ENCODE measurements at places on chromosomes 1 and 21.
A peak's percentile ranks its signal among the peaks of the same experiment; 100 is the strongest.

GRCh38 chr1:201175820-201176500 lies 14.7 kb upstream of the IGFN1 start:
- H3K36me3 ChIP-seq = no peaks in the 10 kb centered on the region
- peaks cover 13% of the 10 kb centered on the region for H3K27me3 ChIP-seq
- no peak overlapping the region for H3K4me3 ChIP-seq
- no peak for DNase-seq
- H3K27ac ChIP-seq = no peak overlapping the region
- 0 out of 2 replicates have a peak, but pooled peaks cover 2% of the 10 kb centered on the region for H3K4me1 ChIP-seq

DNA sequence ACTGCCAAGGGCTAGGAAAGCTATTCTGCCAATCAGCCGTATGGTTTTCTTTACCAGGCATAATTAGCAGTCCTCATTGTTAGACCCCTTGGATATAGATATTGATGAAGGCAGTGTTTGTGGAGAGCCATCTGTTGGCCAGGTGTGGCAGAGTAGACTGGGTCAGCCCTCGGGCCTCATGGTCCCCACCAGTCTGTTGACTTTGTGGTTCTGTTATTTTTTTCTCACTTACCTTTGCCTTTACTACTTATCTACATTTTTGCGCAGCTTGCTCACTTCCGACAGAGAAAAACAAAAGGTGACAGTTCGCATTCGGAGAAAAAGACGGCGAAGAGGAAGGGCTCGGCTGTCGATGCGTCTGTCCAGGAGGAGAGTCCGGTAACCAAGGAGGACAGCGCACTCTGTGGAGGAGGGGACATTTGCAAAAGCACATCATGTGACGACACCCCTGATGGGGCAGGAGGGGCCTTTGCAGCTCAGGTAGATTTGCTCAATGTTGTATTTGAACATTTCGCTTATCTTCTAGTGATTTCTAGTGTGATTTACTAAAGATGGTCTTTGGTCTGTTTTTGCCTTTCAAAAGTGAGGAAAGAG lies 2.3 kb downstream of the PCNT start:
- DNase-seq = no peak
- H3K4me1 ChIP-seq = peaks cover 9% of the 10 kb centered on the region
- no peak overlapping the region for H3K4me3 ChIP-seq
- no peak overlapping the region for H3K27ac ChIP-seq
- H3K36me3 ChIP-seq = peaks cover 9% of the 10 kb centered on the region

DNA sequence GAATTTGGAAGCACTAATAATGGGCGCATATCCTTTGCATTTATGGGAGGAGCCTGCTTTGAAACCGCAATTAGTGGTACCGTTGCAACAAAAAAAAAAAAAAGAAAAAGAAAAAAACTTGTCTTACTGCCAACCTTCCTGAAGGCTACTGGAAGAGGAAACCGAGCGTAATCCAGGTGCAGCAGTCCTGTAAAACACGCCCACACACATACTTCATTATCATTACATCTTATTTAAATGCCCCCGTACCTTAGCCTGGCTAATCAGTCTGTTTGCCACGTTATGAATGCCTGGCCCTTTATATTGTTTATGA lies 686 bp upstream of the ZNF281 start:
- H3K27me3 ChIP-seq = no peaks in the 10 kb centered on the region
- H3K27ac ChIP-seq = no peak overlapping the region
- DNase-seq = no peak

- peaks cover 54% of the 10 kb centered on the region for H3K27me3 ChIP-seq
- no peaks in the 10 kb centered on the region for H3K36me3 ChIP-seq
- peak overlapping the region; percentile 35 for H3K4me3 ChIP-seq
- DNase-seq = peak; percentile 4
These were observed 619 bp upstream of the ZBTB8B start for GRCh38 chr1:32464191-32464715.

- peaks cover 8% of the 10 kb centered on the region for H3K4me1 ChIP-seq
- no peak for DNase-seq
- H3K4me3 ChIP-seq = no peak overlapping the region
- no peak overlapping the region for H3K27ac ChIP-seq
These were observed 74.8 kb downstream of the CASZ1 start for GRCh38 chr1:10721381-10722321.

DNA sequence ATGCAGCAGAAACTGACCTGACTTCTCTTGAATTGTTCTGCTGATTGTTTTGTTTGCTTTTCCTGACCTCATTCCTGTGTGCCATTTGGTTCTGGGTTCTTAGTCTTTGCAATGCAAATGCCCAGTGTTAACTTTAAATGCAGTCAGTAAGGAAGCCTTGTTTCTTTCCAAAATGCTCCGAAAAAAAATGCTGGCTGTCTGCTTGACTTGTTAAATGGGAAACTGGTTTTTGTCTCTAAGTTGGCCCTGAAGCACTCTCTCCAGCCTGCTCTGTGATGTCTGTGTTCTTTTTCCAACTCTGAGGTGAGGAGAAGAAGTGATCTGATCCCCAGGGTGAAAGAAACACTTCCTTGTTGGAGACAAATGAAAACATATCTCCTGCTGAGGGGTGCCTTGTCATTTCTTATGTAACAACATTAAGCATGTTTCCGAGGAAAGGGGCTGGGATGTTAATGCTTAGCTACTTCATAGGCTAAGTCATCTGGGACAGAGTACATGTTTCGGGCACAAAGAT lies 256.3 kb upstream of the ADGRL4 start:
- no peaks in the 10 kb centered on the region for H3K4me1 ChIP-seq
- no peak for DNase-seq
- no peak overlapping the region for H3K27ac ChIP-seq
- H3K27me3 ChIP-seq = no peaks in the 10 kb centered on the region

DNA sequence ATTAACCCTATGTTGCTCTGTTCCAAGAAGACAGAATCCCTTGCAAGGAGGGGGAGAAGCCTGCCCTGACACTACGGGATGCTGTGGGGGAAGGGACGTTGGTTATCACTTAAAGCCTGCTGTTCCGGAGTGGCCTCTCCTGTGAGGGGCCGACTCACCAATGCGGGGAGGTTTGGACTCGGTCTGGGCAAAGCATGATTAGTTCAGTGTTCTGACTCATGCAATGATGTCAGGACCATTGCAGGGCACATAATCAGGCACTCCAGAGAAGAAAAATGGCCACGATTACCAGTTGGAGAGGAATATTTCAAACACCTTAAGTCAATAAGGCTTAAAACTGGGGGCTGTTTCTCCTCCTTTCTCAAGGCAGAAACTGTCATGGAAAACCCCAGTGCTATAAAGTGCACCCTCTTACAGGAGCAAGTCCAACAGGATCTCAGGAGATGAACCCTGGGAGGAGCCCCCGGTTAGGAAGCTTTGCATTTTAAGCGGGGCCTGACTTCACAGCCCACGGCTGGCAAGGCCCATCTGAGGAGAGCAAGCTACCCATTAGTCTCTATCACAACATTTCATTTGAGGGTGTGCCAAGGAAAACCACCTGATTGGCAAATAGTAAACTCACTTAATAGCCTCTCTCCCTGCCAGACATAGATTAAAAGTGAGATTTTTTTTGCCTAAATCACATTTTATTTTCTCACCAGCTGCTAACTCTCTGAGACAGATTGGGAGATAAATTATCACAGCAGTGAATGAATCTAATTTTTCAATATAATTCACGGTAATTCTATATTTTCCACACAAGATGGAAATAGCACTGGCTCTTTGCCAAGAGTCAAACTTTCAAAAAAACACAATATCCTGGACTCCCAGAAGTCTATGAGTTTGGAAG lies 202.5 kb downstream of the C1orf94 start:
- H3K27me3 ChIP-seq = no peaks in the 10 kb centered on the region
- no peak for DNase-seq
- no peaks in the 10 kb centered on the region for H3K36me3 ChIP-seq
- no peaks in the 10 kb centered on the region for H3K4me1 ChIP-seq
- H3K4me3 ChIP-seq = no peak overlapping the region

- H3K36me3 ChIP-seq = no peaks in the 10 kb centered on the region
- H3K4me3 ChIP-seq = no peak overlapping the region
- no peak overlapping the region for H3K27ac ChIP-seq
- no peak for DNase-seq
- H3K4me1 ChIP-seq = no peaks in the 10 kb centered on the region
These were observed 32.0 kb downstream of the LHX9 start for GRCh38 chr1:197948926-197949899.

DNA sequence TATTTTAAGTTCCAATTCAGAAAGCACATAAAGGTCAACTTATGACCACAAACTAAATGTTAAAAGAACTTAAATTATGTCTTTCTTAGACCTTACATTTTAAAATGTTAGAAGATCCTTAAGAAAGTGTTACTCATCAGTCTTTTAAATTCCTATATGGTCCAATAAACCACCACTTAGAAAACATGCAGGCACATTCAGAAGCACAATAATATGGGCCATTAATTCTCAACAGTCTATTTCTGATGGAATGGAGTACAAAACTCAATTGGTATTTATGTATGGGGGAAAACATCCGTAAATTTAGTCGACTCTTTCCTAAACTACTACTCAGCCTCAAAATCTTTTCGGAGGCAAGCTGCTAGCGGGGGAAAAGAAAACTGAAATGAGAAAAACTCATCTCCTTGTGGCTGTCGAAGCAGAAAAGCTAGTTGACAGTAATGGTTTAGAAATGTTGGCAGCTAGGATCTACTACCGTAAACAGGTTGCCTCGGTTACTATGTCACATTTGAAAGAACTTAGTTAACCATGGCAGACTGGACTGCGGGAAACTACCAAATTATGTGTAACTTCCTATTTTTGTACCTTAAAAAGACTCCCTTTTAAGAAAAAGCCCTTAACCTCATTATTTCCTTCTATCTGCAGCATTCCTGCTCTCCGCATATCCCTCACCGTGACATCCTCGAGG lies 1.0 kb downstream of the TRMT1L start:
- peak overlapping the region; percentile 90 for H3K27ac ChIP-seq
- H3K4me1 ChIP-seq = peaks cover 2% of the 10 kb centered on the region
- H3K4me3 ChIP-seq = peak overlapping the region; percentile 70
- DNase-seq = peak; percentile 52
- no peaks in the 10 kb centered on the region for H3K27me3 ChIP-seq
- peaks cover 3% of the 10 kb centered on the region for H3K36me3 ChIP-seq

DNA sequence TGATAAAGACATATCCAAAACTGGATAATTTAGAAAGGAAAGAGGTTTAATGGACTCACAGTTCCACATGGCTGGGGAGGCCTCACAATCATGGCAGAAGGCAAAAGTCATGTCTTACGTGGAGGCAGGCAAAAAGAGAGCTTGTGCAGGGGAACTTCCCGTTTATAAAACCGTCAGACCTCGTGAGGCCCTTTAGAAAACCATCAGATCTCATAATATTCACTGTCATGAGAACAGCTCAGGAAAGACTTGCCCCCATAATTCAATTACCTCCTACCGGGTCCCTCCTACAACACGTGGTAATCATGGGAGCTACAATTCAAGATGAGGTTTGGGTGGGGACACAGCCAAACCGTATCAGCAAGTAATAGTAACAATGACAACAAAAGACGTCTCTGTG lies 88.2 kb upstream of the SLC25A33 start:
- DNase-seq = no peak
- no peaks in the 10 kb centered on the region for H3K27me3 ChIP-seq
- H3K36me3 ChIP-seq = no peaks in the 10 kb centered on the region
- H3K27ac ChIP-seq = no peak overlapping the region

GRCh38 chr1:54297596-54298283 lies 97.8 kb downstream of the MRPL37 start:
- DNase-seq = no peak
- no peaks in the 10 kb centered on the region for H3K27me3 ChIP-seq

GRCh38 chr1:6171548-6172124 lies 8.5 kb downstream of the CHD5 start:
- H3K36me3 ChIP-seq = no peaks in the 10 kb centered on the region
- DNase-seq = no peak
- peaks cover 29% of the 10 kb centered on the region for H3K27me3 ChIP-seq
- no peak overlapping the region for H3K27ac ChIP-seq
- H3K4me1 ChIP-seq = no peaks in the 10 kb centered on the region

DNA sequence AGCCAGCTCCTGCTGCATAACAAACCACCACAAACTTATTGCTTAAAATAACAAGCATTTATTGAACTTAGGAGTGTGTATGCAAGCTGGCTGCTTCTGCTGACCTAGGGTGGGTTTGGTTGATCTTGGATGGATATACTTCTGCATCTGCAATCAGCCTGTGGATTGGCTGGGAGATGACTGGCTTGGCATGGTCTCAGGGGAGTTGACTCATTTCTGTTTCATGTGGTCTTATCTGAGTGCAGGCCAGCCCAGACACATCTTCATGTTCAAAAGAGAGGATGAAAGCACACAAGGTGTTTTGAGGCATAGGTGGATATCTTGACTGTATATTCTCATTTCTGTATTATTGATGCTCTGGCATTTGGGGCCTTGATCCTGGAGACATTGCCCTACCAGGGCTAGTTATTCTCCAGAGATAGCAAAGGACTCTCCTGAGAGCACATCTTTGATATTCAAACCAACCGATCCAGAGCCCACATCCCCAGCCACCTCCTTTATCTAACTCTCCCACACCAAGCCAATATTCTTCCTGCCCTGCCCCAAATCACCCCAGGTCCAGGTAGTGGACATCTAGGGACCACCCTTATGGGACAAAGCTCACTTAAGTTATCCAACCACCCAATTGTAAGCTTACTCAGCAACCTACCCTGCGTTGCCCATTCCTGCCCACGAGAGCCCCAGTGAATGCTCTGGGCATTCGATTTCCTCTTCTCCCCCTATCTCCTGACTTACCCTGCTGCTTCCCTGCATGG lies 350.8 kb downstream of the PTPRU start:
- no peak overlapping the region for H3K27ac ChIP-seq
- H3K27me3 ChIP-seq = no peaks in the 10 kb centered on the region
- peak; percentile 19 for DNase-seq

- H3K4me1 ChIP-seq = peaks cover 6% of the 10 kb centered on the region
- no peak overlapping the region for H3K4me3 ChIP-seq
- H3K27ac ChIP-seq = no peak overlapping the region
- no peaks in the 10 kb centered on the region for H3K36me3 ChIP-seq
These were observed 31.1 kb downstream of the PROK1 start for GRCh38 chr1:110481968-110482623.

DNA sequence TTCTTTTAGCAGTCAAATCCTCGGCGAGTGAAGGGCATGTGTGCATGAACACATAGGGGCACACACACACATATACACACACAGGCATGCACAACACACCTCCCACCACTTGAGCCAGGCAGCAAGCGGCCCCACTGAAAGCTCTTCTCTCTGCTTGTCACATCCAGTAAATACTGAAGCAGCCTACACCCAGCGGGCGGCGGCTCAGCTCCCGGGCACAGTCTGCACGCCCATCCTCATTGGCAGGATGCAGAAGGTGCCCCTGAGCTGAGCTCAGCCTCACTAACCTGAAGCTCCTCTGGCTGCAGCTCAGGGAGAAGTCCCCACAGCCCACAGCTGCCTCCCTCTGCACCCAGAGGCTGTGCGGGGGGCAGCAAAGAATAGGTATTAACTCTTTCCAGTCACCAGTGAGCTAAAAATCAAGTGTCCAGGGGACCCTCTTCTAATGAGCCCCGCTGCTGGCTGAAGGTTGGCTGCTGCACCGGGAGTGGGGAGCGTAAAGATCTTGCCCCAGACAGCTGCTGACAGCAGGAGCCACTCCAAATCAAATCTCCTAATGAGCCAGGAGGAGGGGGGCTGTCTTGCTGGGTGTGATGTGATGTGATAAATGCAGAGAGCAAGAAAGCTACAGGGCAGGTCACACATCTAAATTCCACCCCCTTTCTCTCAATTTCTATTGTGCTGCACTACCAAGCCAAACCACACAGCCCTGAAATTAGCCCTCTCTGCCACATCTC lies 12.5 kb downstream of the RGS8 start:
- DNase-seq = no peak
- no peaks in the 10 kb centered on the region for H3K36me3 ChIP-seq
- no peak overlapping the region for H3K27ac ChIP-seq
- peaks cover 29% of the 10 kb centered on the region for H3K27me3 ChIP-seq
- no peak overlapping the region for H3K4me3 ChIP-seq
- no peaks in the 10 kb centered on the region for H3K4me1 ChIP-seq

Measured in IMR-90 (cell line).